ENCODE measurements at places on chromosomes 13 and 19. TPM values are rescaled to one million over a fixed set of nuclear protein-coding genes. Genes with fewer than 3 reads are reported as not detected.

The OR7A5 gene
- polyA plus RNA-seq, result not detected

- no peaks in the 10 kb centered on the region for H3K4me1 ChIP-seq
- H3K36me3 ChIP-seq, result no peaks in the 10 kb centered on the region
- DNase-seq, result peak; percentile 56
- no peak overlapping the region for H3K27ac ChIP-seq
- H3K4me3 ChIP-seq, result no peak overlapping the region
Measured at GRCh38 chr19:56333506-56333905, 18.9 kb upstream of the ZSCAN5A start.

- peaks cover 43% of the 10 kb centered on the region for H3K27me3 ChIP-seq
- no peaks in the 10 kb centered on the region for H3K36me3 ChIP-seq
- no peak overlapping the region for H3K27ac ChIP-seq
Measured at GRCh38 chr19:48502350-48503018, 9.2 kb downstream of the LMTK3 start.

DNA sequence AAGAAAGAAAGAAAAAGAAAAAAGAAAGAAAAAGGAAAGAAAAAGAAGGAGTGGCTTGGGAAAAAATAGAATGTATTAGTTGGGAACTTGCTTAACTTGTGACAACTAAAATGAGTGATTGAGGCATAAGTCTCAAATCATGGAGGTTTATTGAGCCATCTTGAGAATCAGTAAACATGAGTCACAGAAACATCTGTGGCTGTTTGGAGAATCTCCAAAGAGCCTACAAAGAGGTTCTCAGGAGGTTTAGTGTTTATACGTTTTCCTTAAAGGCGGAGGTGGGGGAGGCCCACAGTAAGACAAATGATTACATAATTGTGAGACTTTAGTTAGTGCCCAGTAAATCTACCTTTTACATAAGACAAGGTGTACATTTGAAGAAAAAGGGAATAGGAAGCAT lies 38.6 kb downstream of the WDR87 start:
- H3K27me3 ChIP-seq, result no peaks in the 10 kb centered on the region
- H3K4me1 ChIP-seq, result no peaks in the 10 kb centered on the region
- H3K36me3 ChIP-seq, result no peaks in the 10 kb centered on the region
- no peak overlapping the region for H3K4me3 ChIP-seq

DNA sequence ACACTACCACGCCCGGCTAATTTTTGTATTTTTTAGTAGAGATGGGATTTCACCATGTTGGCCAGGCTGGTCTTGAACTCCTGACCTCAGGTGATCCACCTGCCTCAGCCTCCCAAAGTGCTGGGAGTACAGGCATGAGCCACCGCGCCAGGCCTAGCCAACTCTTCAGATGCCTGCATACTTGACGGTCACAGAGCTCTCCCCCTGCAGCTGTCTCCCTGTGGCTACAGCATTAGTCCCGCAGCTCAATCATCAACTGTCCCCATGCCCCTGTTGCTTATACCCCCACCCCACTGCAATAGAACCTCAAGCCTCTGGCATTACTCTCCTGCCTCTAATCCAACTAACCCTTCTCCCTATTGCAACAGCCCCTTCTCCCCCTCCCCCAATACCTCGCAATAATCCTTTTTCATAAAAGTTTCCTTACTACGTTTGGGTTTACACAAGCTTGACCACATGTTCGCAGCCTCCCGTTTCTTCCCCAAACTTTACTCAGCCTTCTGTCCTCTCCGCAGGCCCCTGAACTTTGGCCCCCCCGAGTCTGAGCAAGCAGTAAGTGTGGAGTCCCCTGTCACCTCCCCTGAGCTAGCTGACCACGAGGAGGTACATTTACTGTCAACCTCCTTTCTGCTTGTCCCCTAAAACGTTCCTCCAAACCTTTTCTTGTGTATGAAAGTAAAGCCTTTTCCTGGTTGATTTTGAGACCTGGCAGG lies 1.7 kb downstream of the ZNF77 start:
- H3K27ac ChIP-seq, result no peak overlapping the region
- peaks cover 3% of the 10 kb centered on the region for H3K4me1 ChIP-seq
- peaks cover 6% of the 10 kb centered on the region for H3K36me3 ChIP-seq
- H3K4me3 ChIP-seq, result no peak overlapping the region

GRCh38 chr19:1183543-1184172 lies 9.6 kb upstream of the SBNO2 start:
- H3K4me3 ChIP-seq, result no peak overlapping the region
- no peaks in the 10 kb centered on the region for H3K27me3 ChIP-seq
- no peaks in the 10 kb centered on the region for H3K36me3 ChIP-seq
- DNase-seq, result peak; percentile 25

GRCh38 chr19:46076951-46077814 lies 36.4 kb upstream of the IGFL4 start:
- no peak overlapping the region for H3K27ac ChIP-seq
- H3K4me1 ChIP-seq, result no peaks in the 10 kb centered on the region
- no peaks in the 10 kb centered on the region for H3K36me3 ChIP-seq
- DNase-seq, result peak; percentile 79
- H3K4me3 ChIP-seq, result peak overlapping the region; percentile 27
